ENCODE measurements at places on chromosomes 7 and 10. TPM values are rescaled to one million over a fixed set of nuclear protein-coding genes. Genes with fewer than 3 reads are reported as not detected.
A peak's percentile ranks its signal among the peaks of the same experiment; 100 is the strongest.

DNA sequence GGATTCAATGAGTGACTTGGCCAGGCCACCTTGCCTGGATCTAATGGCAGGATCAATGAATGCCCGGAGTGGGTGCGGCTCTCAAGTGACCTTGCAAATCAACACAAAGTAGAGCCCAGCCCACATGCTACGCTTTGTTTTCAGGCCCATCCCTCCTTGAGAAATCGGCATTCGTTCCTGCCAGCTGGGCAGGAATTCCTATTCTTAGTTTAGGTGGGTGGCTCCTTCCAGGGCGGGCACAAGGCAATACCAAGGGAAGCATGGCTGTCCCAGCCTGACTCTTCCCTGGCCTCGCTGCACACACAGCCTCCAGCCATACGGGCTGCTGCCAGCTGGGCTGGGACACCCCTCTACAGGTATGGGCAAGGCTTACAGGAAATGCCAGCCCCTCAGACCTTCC is 119.3 kb downstream of the SH3PXD2A start:
- H3K27me3 ChIP-seq = no peaks in the 10 kb centered on the region
- H3K36me3 ChIP-seq = no peaks in the 10 kb centered on the region
- no peak overlapping the region for H3K27ac ChIP-seq

- H3K27me3 ChIP-seq = no peaks in the 10 kb centered on the region
- H3K27ac ChIP-seq = no peak overlapping the region
- no peak overlapping the region for H3K4me3 ChIP-seq
- no peak for DNase-seq
- H3K4me1 ChIP-seq = no peaks in the 10 kb centered on the region
These were observed 14.3 kb downstream of the GHRHR start for GRCh38 chr7:30977896-30978564.

- peaks cover 14% of the 10 kb centered on the region for H3K27me3 ChIP-seq
- DNase-seq = peak; percentile 38
- H3K27ac ChIP-seq = no peak within 1 kb of the TSS
- no peaks in the 10 kb centered on the region for H3K36me3 ChIP-seq
- H3K4me1 ChIP-seq = peaks cover 18% of the 10 kb centered on the region
These were observed at the start of gene ITGB8 for GRCh38 chr7:20330239-20330927. TSS of gene ITGB8 (plus strand) at chr7:20330900. CDS start at chr7:20331807, 907 bp downstream.

GRCh38 chr10:30812018-30812851 is 182.7 kb upstream of the LYZL2 start:
- H3K27me3 ChIP-seq = no peaks in the 10 kb centered on the region
- no peaks in the 10 kb centered on the region for H3K36me3 ChIP-seq
- no peak overlapping the region for H3K4me3 ChIP-seq
- H3K27ac ChIP-seq = no peak overlapping the region
- H3K4me1 ChIP-seq = no peaks in the 10 kb centered on the region

GRCh38 chr7:137324796-137325696 is 18.5 kb downstream of the PTN start:
- no peaks in the 10 kb centered on the region for H3K27me3 ChIP-seq
- H3K4me1 ChIP-seq = no peaks in the 10 kb centered on the region
- H3K36me3 ChIP-seq = no peaks in the 10 kb centered on the region
- H3K27ac ChIP-seq = no peak overlapping the region

GRCh38 chr10:50653142-50653541 is 29.4 kb upstream of the SGMS1 start:
- H3K36me3 ChIP-seq = no peaks in the 10 kb centered on the region
- H3K4me1 ChIP-seq = peaks cover 9% of the 10 kb centered on the region
- H3K4me3 ChIP-seq = no peak overlapping the region
- H3K27ac ChIP-seq = no peak overlapping the region

- no peaks in the 10 kb centered on the region for H3K4me1 ChIP-seq
- no peaks in the 10 kb centered on the region for H3K36me3 ChIP-seq
- no peaks in the 10 kb centered on the region for H3K27me3 ChIP-seq
- DNase-seq = no peak
- H3K27ac ChIP-seq = no peak overlapping the region
- H3K4me3 ChIP-seq = no peak overlapping the region
These were observed 113.0 kb downstream of the EXOC4 start for GRCh38 chr7:133365917-133366316.

DNA sequence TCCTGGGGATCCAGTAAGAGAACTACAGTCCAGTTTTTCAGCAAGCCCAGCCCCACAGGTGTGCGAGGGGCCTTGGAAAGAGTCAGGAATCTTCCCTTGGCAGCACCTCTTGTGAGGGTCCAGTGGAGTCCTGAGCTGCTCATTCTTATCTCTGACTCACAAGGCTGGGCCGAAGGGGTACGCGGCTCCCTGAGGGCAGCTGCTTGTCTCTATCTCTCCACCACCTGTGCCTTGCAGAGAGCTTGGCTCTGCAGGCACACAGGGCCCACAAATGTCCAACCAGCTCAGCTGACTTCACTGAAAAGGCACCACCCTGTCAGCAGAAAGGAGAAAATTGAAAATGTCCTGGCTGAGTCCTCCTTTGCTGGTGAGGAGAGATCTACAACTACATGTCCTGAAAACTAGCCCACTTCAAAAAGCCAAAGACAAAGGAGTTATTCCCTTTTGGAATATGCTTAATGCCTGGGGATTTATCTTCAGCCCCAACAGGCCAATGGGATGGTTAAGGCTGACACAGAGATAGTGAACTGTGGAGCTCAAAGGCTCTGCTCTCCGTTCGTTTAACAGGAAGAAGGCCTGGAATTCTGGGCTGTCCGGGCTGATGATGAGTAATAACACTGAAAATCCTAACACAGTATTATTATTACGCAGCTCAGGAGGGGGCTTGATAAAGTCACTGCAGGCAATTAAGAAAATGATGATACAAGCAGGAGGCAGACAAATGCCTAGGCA is 23.4 kb downstream of the UROS start:
- no peaks in the 10 kb centered on the region for H3K27me3 ChIP-seq
- H3K4me3 ChIP-seq = no peak overlapping the region
- H3K27ac ChIP-seq = no peak overlapping the region
- DNase-seq = no peak
- H3K36me3 ChIP-seq = peaks cover 23% of the 10 kb centered on the region

GRCh38 chr7:123712619-123713018 is 36.2 kb downstream of the WASL start:
- H3K27me3 ChIP-seq = no peaks in the 10 kb centered on the region
- H3K36me3 ChIP-seq = peaks cover 13% of the 10 kb centered on the region
- no peak overlapping the region for H3K4me3 ChIP-seq
- H3K27ac ChIP-seq = peak overlapping the region; percentile 39
- H3K4me1 ChIP-seq = no peaks in the 10 kb centered on the region
- peak; percentile 5 for DNase-seq

DNA sequence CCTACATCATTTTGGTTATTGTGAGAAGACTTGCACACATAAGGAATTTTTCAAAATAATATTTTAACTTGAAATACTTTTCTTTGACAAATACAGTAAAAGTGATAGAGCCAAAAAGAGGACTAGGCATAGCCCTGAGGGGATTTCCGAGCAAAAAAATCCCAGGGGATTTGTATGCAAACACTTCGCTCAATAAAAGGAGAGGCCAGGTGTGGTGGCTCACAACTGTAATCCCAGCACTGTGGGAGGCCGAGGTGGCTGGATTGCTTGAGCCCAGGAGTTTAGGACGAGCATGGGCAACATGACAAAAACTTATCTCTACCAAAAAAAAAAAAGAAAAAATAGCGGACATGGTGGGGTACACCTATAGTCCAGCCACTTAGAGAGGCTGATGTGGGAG is 193.0 kb downstream of the PCDH15 start:
- no peak overlapping the region for H3K4me3 ChIP-seq
- H3K27ac ChIP-seq = no peak overlapping the region
- H3K36me3 ChIP-seq = no peaks in the 10 kb centered on the region
- no peaks in the 10 kb centered on the region for H3K4me1 ChIP-seq
- DNase-seq = no peak

GRCh38 chr7:142774826-142775225 is 4.1 kb downstream of the PRSS2 start:
- H3K36me3 ChIP-seq = no peaks in the 10 kb centered on the region
- no peaks in the 10 kb centered on the region for H3K4me1 ChIP-seq
- no peak overlapping the region for H3K27ac ChIP-seq
- no peak for DNase-seq
- no peak overlapping the region for H3K4me3 ChIP-seq
- no peaks in the 10 kb centered on the region for H3K27me3 ChIP-seq

- H3K36me3 ChIP-seq = no peaks in the 10 kb centered on the region
- no peak overlapping the region for H3K27ac ChIP-seq
- no peak for DNase-seq
- H3K4me3 ChIP-seq = no peak overlapping the region
- H3K4me1 ChIP-seq = no peaks in the 10 kb centered on the region
These were observed 23.5 kb downstream of the GNG11 start for GRCh38 chr7:93945083-93945482.

- DNase-seq = no peak
- H3K27ac ChIP-seq = no peak overlapping the region
- peaks cover 12% of the 10 kb centered on the region for H3K27me3 ChIP-seq
- H3K4me1 ChIP-seq = no peaks in the 10 kb centered on the region
- no peak overlapping the region for H3K4me3 ChIP-seq
- H3K36me3 ChIP-seq = no peaks in the 10 kb centered on the region
These were observed 45.5 kb downstream of the NRAP start for GRCh38 chr10:113618338-113618737.

GRCh38 chr7:26514633-26515032 is 223.0 kb downstream of the SNX10 start:
- H3K4me1 ChIP-seq = no peaks in the 10 kb centered on the region
- DNase-seq = no peak
- no peak overlapping the region for H3K4me3 ChIP-seq
- no peaks in the 10 kb centered on the region for H3K27me3 ChIP-seq
- no peaks in the 10 kb centered on the region for H3K36me3 ChIP-seq

DNA sequence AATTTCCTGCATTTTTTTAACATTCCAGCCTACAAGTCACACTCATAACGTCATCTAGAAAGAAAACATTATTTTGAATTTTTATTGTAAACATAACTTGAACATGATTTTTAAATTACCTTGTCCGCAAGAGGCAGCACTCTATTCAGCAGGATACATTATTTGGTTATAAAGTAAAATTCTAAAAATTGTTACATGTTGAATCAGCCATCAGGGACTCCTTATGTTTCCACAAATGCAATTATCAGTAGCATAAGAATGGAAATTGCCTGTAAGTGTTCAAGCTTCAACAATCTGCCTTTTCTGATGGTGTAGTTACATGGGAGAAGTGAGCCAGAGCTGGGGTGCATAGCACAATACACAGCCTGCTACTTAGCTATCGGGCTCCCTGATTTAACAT is 97.5 kb downstream of the ZNF365 start:
- no peak overlapping the region for H3K4me3 ChIP-seq
- no peak overlapping the region for H3K27ac ChIP-seq
- peaks cover 2% of the 10 kb centered on the region for H3K27me3 ChIP-seq

DNA sequence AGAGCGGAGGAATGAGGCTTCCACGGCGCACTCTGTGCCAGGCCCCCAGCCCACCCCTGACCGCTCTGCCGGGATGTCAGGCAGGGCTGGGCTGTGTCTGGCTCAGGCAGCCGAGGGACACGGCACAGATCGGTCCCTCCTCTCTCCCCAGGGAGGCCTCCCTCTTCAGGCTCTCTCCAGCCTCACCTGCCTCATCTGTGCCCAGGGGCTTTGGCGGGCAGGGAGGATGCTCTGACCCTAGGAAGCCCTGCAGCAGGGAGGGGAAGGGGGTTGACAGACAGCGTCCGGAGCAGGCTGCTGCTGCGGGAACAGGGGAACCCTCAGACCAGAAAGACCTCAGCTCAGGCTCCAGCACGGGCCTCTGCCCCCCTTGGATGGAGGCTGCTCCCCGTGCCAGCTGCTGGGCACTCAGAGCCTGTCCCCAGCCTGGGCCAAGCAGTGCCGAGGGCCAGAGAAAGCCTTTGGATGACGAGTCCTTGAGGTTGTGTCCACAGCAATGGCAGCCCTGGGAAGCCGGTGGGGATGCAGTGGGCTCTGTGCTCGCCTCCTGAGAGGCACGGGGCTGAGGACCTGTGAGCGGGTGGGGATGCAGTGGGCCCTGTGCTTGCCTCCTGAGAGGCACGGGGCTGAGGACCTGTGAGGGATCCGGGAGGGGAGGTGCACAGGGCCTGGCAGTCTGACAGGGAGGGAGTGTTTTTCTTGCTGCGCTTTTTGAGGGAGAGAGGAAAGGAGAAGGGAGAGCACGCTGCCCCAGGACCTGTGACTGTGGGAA is 66.9 kb downstream of the FOXL3 start:
- peaks cover 34% of the 10 kb centered on the region for H3K27me3 ChIP-seq
- peaks cover 12% of the 10 kb centered on the region for H3K4me1 ChIP-seq
- no peak overlapping the region for H3K27ac ChIP-seq
- H3K4me3 ChIP-seq = no peak overlapping the region

GRCh38 chr10:14772399-14772798 is 2.3 kb downstream of the FAM107B start:
- no peaks in the 10 kb centered on the region for H3K36me3 ChIP-seq
- DNase-seq = no peak
- no peaks in the 10 kb centered on the region for H3K27me3 ChIP-seq
- H3K4me3 ChIP-seq = no peak overlapping the region

DNA sequence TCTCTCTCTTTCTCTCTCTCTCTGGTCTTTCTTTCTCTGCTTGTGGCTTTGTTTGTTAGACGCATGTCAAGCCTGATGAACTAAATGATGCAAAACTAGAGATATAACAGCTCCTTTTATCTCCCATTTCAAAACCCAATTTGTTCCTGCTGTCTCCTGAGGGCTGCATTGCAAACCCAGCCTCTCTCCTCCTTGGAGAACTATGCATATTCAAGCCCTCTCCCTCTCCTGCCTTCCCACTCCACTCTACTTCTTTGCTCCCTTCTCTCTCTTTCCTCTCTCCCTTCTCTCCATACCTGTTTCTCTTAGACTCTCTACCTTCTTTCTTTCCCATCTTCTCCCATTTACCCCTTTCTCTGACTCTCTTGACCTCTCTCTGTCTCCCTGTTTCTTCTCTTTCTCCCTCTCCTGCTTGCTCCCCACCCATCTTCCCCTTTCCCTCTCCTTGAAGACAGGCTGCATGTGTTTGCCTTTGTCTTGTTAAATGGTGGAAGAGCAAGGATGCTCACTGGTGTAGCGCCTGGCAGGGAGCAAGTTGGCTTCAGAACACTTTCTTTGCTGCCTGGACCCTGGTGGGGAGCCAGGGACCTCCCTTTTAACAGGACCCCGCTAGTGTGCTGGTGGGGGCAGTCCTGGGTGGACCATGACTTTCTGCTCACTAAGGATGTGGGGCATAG is 142.9 kb downstream of the CDH23 start:
- H3K4me3 ChIP-seq = no peak overlapping the region
- H3K27me3 ChIP-seq = no peaks in the 10 kb centered on the region
- H3K36me3 ChIP-seq = no peaks in the 10 kb centered on the region
- no peak for DNase-seq
- H3K27ac ChIP-seq = no peak overlapping the region

DNA sequence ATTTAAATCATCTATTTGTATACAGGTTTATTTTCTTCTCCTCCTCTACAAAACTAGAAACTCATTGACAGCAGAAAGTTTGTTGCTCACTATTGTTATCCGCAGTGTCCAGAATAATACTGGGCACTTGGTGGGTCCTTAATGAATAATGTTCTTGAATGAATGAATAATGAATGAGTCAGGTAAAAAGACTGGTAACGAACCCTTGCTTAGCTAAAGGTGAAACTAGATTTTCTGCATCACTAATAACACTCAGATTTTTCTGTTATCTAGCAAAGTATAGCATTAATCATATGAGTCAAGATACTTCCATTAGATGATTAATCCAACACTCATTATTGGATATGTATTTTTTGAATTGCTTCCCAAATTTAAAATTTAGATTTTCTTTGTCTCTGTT is 953.2 kb downstream of the SORCS3 start:
- H3K36me3 ChIP-seq = no peaks in the 10 kb centered on the region
- H3K27ac ChIP-seq = no peak overlapping the region
- H3K27me3 ChIP-seq = no peaks in the 10 kb centered on the region
- no peak for DNase-seq

Gene CREB5
- polyA plus RNA-seq = 44.2 TPM

Gene WBP1L
- polyA plus RNA-seq = 43.0 TPM

Gene WNT2
- polyA plus RNA-seq = not detected

Gene STEAP4
- polyA plus RNA-seq = 40.0 TPM

Gene GPR85
- polyA plus RNA-seq = not detected

Gene ARF5
- polyA plus RNA-seq = 313 TPM

Gene PNLIP
- polyA plus RNA-seq = not detected

Gene INMT
- polyA plus RNA-seq = not detected

Gene MRPS24
- 79.2 TPM for polyA plus RNA-seq

Gene ERVW-1
- not detected for polyA plus RNA-seq
